Uterus (tissue), 4 donors: ENCODE measurements at places on chromosomes 7 and 10. TPM values are rescaled to one million over a fixed set of nuclear protein-coding genes. Genes with fewer than 3 reads are reported as not detected.

Gene PDE6C
- total RNA-seq: not detected

Gene LFNG
- total RNA-seq: 2.3 TPM

Gene PNLIPRP2
- not detected for total RNA-seq

Gene ZNF503
- 99.4 TPM for total RNA-seq

Gene CCDC172
- total RNA-seq: not detected

Gene SFXN2
- total RNA-seq: 1.2 TPM

Gene TAF3
- 6.1 TPM for total RNA-seq
